Left cardiac atrium (tissue), 4 donors: ENCODE measurements at places on chromosomes 1 and 21.

GRCh38 chr1:56331892-56332567 lies 247.3 kb downstream of the PLPP3 start:
- no peak for DNase-seq

- DNase-seq = no peak
These were observed 198.9 kb upstream of the UBE2U start for GRCh38 chr1:64004451-64005025.

DNA sequence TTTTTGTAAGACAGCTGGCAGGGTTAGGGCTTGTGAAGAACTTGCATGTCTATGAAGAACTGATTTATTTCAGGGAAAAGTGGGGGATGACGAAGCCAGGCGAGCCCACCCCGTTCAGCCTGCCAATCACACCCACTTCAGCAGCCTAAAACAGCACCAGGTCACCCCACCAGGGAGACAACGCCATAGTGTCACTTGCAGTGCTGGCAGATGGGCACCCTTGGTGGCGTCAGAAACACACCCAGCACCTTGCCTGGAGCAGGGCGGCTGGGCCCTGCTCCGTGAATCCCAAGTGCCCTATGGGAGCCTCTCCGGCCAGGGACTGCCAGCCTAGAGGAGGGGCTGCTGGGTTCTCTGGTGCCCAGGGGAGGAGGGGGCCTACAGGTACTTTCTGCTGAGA lies 5.0 kb upstream of the NADK start:
- no peak for DNase-seq

DNA sequence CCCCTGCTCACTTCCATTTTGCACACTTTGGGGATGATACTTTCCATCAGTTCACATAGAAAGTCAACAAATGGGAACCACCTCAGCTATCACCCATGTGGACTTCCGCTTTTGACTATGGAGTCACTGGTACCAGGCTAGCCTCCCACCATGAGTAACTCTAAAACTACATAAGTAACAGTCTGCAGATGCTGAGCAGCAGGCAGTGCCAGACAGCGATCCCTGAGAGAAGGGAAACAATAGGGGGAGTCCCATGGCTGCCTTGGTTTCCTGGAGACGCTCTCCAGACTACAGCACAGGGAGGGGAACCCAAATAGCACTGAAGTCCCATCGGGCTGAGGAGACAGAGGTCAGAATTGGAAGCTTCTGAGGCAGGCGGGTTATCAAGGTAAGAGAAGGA lies 2.8 kb upstream of the TFF2 start:
- no peak for DNase-seq

DNA sequence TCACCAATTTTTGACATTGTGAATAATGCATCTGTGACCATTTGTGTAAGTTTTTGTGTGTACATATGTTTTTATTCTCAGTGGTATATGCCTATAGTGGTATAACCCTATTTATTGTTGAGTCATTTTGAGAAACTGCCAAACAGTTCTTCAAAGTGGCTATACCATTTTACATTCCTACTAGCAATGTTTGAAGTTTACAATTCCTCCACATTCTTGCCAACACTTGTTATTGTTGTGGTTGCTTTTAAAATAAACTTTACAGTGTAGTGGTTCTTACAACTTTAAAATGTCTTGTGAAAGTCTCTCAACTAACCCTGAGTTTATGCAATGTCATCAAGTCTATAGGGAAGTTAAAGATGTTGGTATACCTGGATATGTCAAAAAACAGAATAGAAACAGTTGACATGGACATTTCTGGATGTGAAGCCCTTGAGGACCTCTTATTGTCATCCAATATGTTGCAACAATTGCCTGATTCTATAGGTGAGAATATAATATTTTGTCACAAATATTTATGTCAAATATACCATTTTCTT lies 219.4 kb downstream of the LRRC40 start:
- no peak for DNase-seq

DNA sequence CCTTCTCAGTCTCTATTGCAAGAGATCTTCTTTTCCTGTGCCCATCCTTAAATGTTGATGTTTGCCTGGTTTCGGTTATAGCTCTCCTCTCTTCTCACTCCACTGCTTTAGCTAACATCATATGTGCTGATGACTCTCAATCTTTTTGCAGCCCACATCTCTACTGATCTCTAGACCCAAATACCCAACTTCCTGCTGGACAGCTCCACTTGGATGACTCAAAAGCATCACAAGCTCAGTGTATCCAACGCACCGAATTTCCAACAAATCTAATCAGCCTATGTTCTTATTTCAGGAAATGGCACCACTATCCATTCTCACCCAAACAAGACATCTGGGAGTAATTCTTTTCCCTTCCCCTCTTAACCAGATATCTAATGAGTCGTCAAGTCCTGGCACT lies 79.1 kb upstream of the ARTN start:
- DNase-seq = no peak

GRCh38 chr1:63330331-63330916 lies 8.1 kb downstream of the FOXD3 start:
- DNase-seq = no peak

- no peak for DNase-seq
These were observed 431.1 kb downstream of the LRRIQ3 start for GRCh38 chr1:73766786-73767348.

DNA sequence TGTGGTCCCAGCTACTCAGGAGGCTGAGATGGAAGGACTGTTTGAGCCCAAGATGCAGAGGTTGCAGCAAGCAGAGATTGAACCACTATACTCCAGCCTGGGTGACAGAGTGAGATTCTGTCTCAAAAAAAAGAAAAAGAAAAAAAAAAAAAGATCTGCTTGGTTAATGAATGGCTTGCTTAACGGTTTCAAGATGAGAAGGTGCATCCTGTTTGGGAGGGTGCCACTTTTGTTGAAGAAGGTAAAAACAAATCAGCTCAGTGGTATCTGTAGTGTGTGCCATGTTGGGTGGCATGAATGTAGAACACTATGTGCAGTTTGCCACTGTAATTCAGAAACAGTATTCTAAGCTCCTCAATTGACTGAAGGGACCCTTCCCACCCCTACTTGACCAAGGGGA lies 94.9 kb upstream of the ETV3 start:
- DNase-seq = no peak

DNA sequence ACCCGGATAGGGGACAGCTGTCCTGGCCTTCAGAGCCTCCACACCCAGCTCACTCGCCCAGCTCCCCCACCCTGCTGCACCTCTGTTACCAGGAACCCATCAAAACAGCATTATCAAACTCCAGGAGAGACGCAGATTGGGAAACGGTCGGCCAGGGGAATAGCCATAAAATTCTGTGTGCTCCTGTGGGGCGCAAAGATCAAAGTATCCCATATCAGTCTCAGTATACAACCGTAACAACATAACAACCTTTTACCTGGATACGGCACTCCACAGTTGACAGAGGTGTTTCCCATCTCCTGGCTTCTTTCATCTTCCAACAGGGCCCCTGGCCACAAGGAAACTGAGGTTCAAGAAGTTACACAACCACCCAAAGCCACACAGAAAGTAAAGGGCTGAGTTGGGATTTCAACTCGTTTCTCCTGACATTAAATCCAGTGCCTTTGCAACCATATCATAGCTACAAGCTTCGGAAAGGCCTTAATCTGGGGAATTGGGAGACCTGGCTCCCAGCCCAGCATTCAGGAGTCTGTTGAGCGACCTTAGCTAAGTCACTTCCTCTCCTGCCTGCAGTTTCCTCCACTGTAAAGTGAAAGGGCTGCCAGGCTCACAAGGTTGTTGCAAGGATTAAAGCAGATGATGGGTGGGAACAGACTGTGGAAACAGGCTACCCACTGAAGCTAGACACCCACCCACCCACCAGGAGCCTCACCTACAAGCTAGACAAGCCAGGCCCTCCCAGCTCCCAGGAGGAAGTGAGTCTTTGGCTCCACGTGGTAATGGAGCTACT lies 8.1 kb upstream of the EPHB2 start:
- no peak for DNase-seq

DNA sequence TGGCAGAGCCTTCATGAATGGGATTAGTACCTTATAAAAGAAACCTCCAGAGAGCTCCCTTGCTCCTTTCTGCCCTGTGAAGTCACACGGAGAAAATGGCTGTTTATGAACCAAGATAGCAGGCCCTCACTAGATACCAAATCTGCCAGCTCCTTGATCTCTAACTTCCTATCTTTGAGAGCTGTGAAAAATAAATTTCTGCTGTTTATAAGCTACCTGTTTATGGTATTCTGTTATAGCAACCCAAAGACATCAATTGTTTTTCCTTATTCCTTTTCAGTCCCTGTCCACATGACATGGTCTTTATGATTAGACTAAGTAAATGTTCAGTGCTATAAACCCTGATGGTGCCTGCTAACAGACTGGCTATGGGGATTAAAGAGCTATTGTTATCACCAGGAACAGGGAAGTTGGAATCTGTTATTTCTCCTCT lies 9.7 kb upstream of the STIL start:
- no peak for DNase-seq

- DNase-seq = peak; percentile 62
These were observed 2.4 kb downstream of the PTPN14 start for GRCh38 chr1:214548988-214549387.

DNA sequence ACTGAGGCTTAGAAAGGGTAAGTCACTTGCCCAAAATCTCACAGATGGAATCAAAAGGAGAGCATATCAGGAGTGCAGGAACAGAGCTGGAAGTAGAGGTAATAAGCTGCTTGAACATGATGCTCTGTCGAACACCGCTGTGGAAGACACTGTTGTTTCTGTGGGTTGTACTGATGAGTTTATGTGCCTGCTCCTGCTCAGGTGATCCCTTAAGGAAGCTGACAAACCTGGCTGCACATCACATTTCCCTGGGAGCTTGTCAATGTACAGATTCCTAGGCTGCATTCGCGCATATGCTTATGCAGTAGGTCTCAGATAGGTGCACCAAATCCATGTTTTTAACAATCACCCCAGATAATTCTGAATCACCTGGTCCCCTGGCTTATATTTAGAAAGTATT lies 79.7 kb downstream of the ZNF326 start:
- no peak for DNase-seq

DNA sequence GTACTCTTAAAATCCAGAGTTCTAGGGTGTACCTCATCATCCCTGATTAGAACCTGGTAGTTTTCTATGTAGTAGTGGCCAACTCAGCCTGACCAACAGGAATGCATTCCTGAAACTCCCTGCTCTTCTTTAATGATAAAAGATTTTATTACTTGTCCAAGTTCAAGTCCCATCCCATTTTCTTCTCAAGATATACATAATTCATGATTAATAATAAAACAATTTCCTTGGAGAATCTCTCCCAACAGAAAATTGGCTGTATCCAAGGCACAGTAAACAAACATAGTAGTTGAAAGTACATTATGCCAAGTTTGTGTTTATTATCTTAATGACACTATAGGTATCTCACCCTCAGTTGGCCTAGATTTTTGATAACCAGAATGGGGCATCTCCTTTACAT lies 714.1 kb upstream of the ADAMTS5 start:
- no peak for DNase-seq

GRCh38 chr21:29155118-29155932 lies 24.9 kb downstream of the MAP3K7CL start:
- DNase-seq = peak; percentile 72

DNA sequence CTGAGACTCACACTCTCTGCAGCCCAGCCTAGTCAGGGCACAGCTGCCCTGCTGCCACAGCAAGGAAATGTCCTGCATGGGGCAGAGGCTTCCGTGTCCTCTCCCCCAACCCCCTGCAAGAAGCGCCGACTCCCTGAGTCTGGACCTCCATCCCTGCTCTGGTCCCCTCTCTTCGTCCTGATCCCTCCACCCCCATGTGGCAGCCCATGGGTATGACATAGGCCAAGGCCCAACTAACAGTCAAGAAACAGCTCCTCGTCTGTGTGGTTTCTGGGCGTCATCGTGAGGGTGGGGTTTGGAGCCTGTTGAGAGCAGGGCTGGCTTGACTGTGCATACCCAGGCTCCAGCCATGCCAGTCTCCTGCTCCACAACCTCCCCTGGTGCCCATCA lies 19.5 kb downstream of the FAAH start:
- no peak for DNase-seq

- DNase-seq = no peak
These were observed 805 bp downstream of the ZNHIT6 start for GRCh38 chr1:85707267-85707989.

DNA sequence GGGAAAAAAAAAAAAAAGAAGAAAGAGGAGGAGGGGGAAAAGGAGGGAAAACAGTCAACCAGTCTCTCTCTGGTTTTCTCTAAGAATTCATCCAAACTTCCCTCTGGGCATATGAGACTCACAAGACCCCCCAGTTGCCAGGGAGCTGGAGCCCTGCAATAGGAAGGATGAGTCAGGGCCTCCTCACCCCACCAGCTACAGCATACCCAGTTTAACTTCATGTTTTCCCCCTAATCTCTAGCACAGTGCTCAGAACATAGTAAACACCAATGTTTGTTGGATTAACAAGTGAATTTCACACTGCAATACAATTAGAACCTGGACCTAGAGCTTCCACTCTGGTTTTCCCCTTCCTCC lies 7.8 kb downstream of the F11R start:
- DNase-seq = no peak

DNA sequence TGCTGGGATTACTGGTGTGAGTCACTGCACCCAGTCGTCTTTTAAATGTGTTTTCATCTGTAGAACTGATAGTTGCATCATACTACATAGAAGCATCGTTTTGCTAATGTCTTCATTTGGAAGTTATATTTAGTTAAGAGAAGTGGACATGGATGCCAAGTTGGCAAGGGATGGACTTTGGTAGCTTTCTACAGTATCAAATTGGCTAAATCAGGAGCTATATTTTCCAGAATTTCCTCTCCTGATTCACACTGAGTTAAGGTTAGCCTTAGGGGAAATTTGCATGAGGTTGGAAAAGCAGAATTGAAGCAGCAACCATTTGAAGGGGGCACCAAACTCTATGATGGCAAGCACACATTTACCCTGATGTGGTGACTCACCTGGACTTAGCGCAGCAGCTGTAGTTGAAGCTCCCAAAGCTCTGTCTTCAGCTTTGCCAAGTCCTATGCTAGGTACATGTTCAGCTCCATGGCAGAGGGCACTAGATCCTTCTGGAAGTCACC lies 43.9 kb downstream of the DUSP10 start:
- DNase-seq = no peak

GRCh38 chr1:15848143-15848928 lies 829 bp downstream of the SPEN start:
- DNase-seq = peak; percentile 62

DNA sequence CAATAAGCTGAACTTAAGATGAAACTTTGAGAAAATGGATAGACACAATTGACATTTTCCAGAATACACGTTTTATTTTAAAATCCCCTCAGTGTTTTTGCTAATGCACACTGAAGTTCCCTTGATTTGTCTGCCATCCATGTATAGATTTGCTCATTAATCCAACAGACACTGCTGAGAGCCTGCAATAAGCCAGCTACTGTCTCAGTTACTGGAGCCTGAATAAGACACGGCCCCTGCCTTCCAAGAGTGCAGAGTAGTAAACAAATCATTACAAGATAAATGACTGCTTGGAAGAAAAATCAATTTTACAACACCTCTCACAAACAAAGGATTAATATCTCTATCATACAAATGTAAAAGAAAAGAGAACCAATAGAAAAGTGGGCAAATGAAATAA lies 130.1 kb downstream of the TLR5 start:
- no peak for DNase-seq

DNA sequence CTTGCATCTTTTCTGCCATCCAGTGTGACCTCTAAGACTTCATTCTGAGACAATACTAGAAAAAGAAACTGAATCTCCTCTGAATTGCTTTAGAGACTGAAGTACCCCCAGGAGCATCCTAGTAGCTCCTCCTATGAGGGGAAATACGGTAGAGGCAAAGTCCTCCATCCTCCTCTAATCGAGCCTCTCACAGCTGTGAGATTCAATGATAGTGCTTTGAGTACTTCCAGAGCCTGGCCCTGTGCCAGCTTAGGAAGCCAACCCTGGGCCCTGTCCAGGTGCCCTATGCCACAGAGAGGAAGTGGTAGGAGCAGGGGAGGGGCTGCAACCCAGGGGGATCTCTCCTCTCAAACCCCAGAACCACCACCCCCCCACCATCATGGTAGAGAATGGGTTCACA lies 10.7 kb downstream of the RORC start:
- DNase-seq = no peak
